Kidney epithelial cell (primary cell): ENCODE measurements at places on chromosomes 5 and 9.

DNA sequence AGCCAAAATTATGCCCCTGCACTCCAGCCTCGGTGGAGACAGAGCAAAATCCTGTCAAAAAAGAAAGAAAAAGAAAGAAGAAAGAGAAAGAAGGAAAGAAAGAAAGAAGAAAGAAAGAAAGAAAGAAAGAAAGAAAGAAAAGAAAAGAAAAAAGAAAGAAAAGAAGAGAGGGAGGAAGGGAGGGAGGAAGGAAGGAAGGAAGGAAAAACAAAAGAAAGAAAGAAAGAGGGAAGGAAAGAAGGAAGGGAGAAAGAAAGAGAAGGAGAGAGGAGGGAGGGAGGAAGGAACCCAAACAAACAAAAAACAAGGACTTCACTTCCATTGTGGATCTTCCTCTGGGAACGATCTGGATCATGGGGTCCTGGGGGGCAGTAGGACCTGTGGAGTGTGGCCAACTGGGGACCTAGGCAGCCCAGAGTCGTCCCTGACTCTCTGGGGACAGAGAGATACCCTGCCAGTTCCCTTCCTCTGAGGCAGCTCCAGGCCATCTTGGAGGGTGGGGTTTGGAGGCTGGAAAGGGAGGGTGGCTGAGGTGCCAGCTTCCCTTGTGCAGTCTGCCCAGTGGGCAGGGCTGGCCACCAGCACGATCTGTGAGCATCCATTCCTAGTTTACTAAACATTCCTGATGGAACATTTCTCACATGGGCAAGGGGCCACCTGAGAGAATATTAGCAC, 216.8 kb downstream of the PAX5 start:
- no peak for DNase-seq

GRCh38 chr9:127181315-127181580, 58.8 kb upstream of the ANGPTL2 start:
- DNase-seq = no peak

DNA sequence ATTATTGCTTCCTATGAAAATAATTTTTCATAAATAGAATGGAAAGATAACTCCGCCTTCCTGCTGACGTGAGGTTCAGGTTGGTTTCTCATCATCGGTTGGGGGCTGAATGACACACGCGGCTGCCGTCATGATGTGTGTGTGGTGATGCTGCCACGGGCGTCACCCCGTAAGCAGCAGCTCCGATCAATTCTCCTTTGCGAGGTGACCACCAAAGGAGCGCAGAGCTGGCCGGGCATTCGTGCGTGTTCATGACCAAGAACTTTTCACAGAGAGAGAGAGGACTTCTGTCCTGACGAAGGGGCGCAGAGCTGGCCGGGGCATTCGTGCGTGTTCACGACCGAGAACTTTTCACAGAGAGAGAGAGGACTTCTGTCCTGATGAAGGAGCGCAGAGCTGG, 30.3 kb downstream of the SURF6 start:
- no peak for DNase-seq

DNA sequence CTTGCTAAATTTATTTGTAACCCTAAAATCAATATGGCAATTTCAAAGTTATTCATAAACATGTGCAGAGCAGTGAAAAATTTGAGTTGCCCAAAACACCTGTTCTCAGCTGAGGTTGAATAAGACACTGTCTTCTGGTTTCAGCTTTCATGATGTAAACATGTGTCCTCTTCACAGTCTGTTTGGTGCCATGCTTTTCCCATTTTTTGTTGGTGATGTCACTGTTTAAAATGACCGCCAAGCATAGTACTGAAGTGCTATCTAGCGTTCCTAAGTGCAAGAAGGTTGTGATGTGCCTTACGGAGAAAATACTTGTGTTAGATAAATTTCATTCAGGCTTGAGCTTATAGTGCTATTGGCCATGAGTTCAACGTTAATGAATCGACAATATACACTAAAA, 580.8 kb downstream of the ACTL7B start:
- no peak for DNase-seq

GRCh38 chr5:178383919-178384815, 151.6 kb upstream of the PHYKPL start:
- no peak for DNase-seq

- no peak for DNase-seq
Observed at GRCh38 chr5:161261668-161262323, 284.7 kb downstream of the GABRB2 start.

GRCh38 chr5:38563624-38564023, 7.2 kb upstream of the LIFR start:
- no peak for DNase-seq

DNA sequence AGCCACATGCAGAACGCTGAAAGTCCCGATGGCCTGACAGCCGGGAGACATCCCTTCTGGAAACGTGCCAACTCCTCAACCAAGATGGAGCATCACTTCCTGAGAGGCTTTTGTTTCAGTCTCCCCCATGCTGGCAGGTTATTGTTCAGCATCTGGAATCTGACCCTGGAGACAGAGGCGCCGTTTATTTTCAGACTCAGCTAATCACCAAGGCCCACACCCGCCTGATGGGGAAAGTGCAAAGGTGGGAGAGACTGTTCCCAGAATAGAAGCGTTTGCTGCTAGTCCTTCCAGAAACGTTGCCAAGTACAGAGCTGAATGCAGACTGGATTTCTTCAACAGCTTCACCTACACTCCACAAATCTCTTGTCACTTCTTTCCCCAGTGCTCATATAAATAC, 41.8 kb upstream of the S1PR3 start:
- no peak for DNase-seq

DNA sequence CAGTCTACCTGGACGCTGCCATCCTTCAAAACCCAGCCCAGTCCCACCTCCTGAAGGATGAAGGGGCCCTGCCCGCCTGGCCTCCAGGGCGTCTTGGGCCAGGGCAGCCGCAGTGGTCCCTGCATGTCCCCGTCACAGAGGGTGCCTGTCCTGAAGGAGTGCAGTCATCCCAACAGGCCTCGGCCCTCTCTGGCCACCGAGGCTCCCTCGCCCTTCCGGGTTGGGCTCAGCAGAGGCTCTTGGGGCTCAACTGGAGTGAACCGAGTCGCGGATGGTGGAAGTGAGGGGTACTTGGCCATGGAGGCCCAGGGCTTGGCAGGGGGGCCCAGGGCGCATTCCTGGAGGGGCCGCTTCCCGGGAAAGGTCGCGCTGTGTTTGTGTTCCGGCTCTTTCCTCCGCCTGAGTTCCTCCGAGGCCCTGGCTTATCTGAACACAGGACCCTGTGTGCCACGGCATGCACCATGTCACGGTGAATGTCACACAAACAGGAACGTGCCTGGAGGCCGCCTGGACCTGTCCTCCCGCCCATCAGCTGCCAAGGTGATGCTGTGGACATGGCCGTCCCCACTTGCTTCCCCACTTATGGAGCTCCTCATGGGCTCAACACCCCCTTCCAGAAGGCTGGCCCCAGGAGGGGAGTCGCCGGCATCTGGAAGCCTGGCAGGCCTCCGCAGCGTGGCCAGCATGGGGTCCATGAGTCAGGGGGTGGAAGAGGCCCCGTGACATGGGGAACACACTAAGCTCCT, 25.7 kb upstream of the OBP2B start:
- no peak for DNase-seq

GRCh38 chr5:157613385-157614245, 38.0 kb upstream of the ADAM19 start:
- DNase-seq = no peak

DNA sequence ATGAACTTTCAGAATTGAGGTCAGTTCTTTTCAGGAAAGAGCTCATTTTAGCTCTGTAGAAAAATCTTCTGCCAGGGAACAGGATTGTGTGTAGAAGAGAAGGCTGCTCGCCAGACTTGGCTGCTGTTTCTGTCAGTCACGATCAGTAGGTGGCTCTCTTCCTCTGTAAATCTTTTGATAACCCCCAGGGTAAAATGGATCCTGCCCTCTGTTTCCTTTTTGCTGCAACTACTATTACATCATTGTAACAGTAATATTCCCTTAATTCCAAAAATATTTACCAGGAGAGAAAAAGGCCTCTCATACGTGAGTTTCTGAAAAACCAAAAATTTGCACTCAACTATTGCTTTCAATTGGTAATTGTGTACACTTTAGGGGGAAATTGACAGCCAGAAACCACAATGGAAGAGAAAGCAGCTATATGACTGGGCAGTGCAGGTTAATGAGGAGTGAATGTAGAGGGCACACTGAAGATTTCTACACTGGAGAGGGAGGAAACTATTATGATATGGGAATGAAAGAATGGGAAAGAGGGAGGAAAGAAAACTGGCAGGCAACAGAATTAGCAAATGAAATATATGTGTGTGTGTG, 12.3 kb downstream of the IFNA21 start:
- DNase-seq = peak; percentile 10

- DNase-seq = no peak
Observed at GRCh38 chr5:108924457-108924961, 176.8 kb downstream of the FER start.

DNA sequence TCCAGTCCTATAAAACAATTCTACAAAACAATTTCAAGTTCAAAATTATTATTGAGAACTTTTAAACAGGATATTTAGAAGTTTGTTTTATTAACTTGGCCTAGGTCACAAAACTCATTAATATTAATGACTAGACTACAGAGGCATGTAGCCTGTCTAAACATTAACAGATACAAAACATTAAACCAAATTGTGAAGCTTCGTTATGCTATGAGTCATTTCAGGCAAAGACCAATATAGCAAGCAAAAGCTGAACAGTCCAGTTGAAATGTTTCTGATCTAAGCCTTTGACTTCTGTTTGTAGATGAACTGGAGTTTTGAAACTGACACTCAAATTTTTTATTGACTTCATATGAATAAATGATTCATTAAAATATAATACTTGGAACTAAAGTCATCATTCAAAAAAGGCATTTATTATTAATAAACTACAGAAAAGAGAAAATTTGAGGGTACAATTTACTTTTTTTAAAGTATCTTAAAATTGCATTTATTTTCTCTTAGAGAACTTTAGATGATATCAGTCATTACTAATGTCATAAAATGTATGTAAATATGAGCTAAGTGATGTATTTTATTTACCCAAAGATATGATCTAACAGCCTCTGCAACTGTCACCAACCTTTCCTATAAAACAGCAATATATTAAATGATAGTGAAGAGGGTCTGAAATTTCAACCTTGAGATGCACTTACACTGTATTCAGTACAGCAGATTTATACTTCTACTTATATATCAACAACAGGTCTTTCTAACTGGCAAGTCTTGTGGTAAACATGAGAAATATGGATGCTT, 188.8 kb downstream of the COMMD10 start:
- peak; percentile 70 for DNase-seq

- DNase-seq = no peak
Observed at GRCh38 chr5:111775224-111775623, 18.2 kb upstream of the NREP start.

DNA sequence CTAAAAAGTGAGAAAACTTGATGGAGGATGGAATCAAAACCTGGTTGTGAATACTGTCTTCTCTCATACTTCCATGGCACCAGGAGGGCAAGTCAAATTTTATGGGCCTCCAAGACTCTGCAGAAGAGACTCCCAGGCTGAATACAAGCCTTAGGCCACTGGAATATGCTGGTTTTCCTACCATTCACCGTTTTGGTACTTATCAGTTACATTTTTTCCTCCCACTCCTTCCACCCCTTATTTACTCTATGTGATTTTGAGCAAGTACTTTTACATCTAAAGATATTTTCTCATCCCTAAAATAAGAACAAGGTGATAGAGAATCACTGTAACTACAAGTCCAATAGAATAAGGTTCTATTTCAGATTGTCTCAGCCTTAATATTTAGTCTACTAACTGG, 8.0 kb upstream of the LIX1 start:
- no peak for DNase-seq

GRCh38 chr9:70392189-70392588, 22.3 kb downstream of the KLF9 start:
- DNase-seq = no peak

DNA sequence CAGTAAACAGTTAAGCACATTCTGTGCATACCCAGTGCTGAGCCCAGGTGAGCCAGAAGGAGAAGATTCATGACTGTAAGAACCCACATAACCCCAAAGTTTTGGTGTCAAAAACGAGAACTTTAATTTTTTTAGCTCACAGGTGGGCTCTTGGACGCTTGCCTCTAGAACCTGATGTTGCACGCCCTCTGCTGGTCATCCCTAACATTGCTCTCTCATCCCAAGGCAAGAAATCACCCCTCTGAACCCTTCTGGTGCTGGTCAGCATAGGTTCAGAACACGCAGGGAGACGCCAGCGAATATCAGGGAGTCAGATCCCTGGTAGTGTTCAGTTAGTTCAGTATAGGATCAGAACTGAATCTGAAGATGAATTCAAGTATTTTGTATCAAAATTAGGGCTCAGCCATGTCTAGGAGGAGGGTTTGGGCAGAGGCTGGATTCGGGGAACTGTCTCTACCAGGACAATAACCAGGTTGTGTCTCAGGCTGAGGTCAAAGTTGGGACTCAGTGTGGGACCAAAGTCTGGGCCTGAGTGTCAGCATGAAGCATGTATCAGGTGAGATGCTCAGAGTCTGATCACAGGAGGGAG, 4.1 kb upstream of the DNAJB5 start:
- no peak for DNase-seq

DNA sequence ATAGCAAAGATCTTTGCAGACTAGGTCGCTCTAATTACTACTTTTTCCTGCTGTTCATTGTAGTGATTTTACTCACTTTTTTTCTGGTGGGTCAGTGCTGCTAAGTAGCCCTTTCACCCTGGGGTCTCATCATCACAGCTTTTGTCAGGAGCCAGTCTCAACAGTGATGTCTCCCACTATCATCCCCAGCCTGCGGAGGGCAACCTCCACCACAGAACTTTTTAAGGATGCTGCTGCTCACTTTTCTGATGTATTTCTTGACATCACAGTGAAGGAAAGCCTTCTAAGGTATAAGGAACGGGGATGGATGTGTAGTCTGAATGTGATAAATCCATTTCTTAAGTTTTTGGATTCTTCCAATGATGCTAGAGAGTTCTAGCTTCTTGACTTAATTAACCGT, 242.5 kb upstream of the RIOK2 start:
- no peak for DNase-seq

GRCh38 chr9:95666785-95667155, 150.0 kb upstream of the PTCH1 start:
- no peak for DNase-seq

- no peak for DNase-seq
Observed at GRCh38 chr9:98790134-98790841, 6.1 kb downstream of the ANKS6 start.

DNA sequence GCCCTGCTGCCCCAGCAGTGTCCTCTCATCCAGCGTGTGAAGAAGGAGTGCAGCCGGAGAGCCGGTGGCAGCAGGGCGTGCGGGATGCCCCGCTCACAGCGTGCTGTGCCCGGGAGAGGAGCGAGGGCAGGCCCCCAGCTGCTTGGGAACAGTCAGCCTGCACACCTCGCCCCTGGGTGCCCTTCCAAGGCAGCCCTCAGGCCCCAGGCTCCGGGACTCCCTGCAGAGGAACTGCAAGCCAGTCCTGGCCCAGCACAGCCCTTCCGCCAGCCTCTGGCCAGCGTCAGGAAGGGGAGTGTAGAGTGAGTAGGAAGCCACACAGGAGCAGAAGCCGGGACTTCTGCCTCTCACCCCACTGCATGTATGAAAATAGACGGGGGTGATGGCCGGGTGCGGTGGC, 43.5 kb downstream of the ADAMTS2 start:
- no peak for DNase-seq

GRCh38 chr5:172059661-172060100, 53.2 kb upstream of the FBXW11 start:
- DNase-seq = no peak

GRCh38 chr5:39197556-39197955, 21.8 kb downstream of the FYB1 start:
- DNase-seq = no peak

- no peak for DNase-seq
Observed at GRCh38 chr9:112174222-112174964, 704 bp downstream of the SUSD1 start.

- no peak for DNase-seq
Observed at GRCh38 chr5:101292199-101292598, 389.1 kb upstream of the ST8SIA4 start.
